Activated T-helper 1 cell treated with anti-CD3 and anti-CD28 coated beads, Interleukin-12 subunit alpha, Interleukin-12 subunit beta, Interleukin-2, Interleukin-4 antibody, amounts not matched to agents 30 ng/mL and 10 ng/mL and 1 ng/mL, durations not matched to agents 14 hours and 24 hours and 36 hours (primary cell): ENCODE measurements at places on chromosomes 13 and 19. TPM values are rescaled to one million over a fixed set of nuclear protein-coding genes. Genes with fewer than 3 reads are reported as not detected.

Gene LYL1
- 2.4 and 2.5 TPM in 2 replicates for total RNA-seq

Gene S1PR4
- total RNA-seq = 44.3 and 45.3 TPM in 2 replicates

DNA sequence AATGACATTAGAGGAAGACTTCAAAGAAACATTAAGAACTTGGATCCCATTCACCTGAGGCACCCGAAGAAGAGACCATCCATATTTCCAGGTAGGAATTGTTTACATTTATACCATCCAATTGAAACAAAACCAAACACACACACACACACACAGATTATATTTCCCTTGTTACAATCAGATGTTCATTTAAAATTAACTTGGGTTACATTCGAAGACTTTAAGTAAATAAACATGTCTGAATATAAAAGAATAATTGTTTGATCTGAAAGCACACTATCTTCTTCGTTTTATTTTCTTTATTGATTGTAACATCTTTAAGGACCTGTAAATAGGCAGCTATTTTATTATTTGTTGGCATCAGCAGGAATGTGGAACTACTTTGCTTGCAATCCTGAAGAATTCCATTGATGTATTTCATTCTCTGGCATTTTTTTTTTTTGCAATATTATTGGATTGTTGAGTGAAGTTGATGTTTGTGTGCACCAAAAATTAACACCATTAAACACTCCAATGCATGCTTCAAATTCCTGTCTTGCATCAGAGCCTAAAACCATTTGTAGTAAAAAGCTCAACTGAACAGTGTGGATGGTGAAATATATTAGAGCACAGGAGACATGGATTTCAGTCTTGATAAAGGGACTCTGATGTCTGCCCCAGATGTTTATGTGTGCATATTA lies 85.3 kb upstream of the FRY start:
- no peak overlapping the region for H3K27ac ChIP-seq
- H3K36me3 ChIP-seq = peaks cover 3% of the 10 kb centered on the region
- peaks cover 6% of the 10 kb centered on the region for H3K4me1 ChIP-seq
- no peak for DNase-seq
- peaks cover 15% of the 10 kb centered on the region for H3K27me3 ChIP-seq

GRCh38 chr13:43876366-43876765 lies 3.2 kb downstream of the CCDC122 start:
- no peaks in the 10 kb centered on the region for H3K36me3 ChIP-seq
- H3K4me1 ChIP-seq = peaks cover 25% of the 10 kb centered on the region
- H3K27ac ChIP-seq = no peak overlapping the region
- DNase-seq = no peak
- H3K4me3 ChIP-seq = no peak overlapping the region
- H3K27me3 ChIP-seq = peaks cover 15% of the 10 kb centered on the region

GRCh38 chr19:40228863-40229262 lies 2.4 kb upstream of the CCNP start:
- H3K27ac ChIP-seq = no peak overlapping the region
- H3K27me3 ChIP-seq = peaks cover 42% of the 10 kb centered on the region
- DNase-seq = no peak
- peaks cover 4% of the 10 kb centered on the region for H3K36me3 ChIP-seq

DNA sequence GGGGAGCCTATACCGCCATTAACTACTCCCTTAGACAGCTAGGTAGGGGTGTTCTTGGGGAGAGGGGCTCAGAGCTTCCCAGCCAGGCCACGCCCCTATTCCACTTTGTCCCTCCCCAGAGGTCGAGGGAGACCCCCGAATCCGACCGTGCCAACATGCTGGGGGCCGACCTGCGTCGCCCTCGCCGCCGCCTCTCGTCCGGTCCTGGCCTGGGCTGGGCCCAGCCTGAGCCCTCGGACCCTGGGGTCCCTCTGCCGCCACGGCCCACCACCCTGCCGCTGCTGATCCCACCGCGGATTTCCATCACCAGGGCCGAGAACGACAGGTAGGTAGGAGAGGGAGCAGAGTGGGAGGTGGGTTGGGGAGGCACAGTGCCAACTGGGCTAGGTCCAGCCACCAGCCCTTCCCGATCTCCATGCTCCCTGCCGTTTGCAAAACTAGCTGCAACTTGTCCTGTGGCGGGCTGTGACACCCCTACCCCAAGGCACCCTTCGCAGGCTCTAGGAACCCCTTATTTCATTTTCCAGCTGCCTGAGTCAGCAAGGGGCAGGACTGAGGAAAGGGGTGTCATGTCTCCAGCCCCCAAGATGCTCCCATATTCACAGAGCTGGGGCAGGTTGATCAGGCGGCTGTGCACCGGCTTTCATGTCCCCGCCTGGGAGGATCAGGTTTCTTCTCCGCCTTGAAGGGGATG lies 2.6 kb upstream of the PDE4A start:
- H3K27ac ChIP-seq = peak overlapping the region; percentile 24
- H3K4me3 ChIP-seq = peak overlapping the region; percentile 81
- peaks cover 11% of the 10 kb centered on the region for H3K36me3 ChIP-seq
- no peak for DNase-seq
- peaks cover 4% of the 10 kb centered on the region for H3K27me3 ChIP-seq

DNA sequence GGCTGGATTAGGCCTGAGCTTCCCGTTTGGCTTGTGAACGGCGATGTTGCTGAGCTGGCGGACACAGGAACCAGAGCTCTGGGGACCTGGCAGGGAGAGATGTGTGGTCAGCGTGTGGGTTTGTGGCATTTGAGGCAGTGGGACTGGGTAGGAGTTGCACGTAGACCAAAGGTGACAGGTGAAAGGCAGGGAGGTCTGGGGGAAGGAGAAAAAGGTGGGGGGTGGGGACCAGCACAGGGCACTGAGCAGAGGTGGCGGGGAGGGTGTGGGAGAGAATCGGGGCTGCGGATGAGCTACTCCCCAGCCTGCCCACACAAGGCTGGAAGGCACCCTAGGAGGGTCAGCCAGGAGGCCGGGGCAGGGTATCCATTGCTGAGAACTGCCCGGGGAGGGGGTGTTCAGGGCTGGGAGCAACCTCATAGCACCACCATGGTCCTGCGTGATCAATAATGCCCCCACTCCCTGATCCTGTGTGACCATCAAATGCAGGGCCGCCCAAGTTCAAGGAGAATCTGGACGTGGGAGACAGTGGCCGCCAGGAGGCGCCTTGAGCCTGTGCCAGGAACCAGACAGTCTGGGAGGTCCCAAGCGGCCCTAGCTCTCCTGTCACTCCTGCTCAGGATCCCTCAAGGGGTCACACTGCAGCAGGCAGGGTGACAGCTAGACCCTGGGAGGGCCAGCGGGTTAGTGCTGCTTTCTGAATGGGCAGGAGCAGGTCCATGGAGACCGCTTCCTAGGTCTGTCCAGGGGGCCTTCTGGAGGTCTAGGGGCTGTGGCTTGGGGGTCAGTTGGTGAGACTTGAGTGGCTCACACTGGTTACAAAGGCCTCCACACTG lies 12.8 kb upstream of the SELENOW start:
- H3K27ac ChIP-seq = no peak overlapping the region
- H3K36me3 ChIP-seq = no peaks in the 10 kb centered on the region
- H3K4me1 ChIP-seq = no peaks in the 10 kb centered on the region

Gene LILRB2
- total RNA-seq = not detected in 2 replicates

DNA sequence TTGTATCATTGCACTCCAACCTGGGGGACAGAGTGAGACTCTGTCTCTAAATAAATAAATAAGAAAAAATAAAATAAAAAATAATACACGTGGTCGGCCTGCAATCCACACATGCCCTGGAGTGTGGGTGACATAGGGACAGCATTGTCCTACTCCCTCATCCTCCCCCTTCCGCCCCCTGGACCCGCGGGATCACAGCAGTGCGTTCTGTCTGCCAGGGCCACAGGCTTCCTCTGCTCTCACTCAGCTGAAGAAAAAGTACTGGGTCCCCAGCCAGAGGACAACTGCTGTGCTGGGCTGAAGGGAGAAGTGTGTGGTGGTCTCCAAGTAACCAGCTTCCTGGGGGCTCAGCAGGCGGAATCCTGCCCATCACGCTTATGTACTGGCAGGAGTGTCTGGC lies 6.3 kb downstream of the BCAT2 start:
- H3K4me3 ChIP-seq = no peak overlapping the region
- H3K27me3 ChIP-seq = no peaks in the 10 kb centered on the region
- no peak for DNase-seq
- peaks cover 7% of the 10 kb centered on the region for H3K36me3 ChIP-seq
- H3K27ac ChIP-seq = no peak overlapping the region
- H3K4me1 ChIP-seq = peaks cover 14% of the 10 kb centered on the region

Gene SLITRK1
- total RNA-seq = not detected in 2 replicates

GRCh38 chr13:53018690-53019647 lies 9.6 kb upstream of the OLFM4 start:
- no peak overlapping the region for H3K27ac ChIP-seq
- H3K4me3 ChIP-seq = no peak overlapping the region
- no peaks in the 10 kb centered on the region for H3K27me3 ChIP-seq

DNA sequence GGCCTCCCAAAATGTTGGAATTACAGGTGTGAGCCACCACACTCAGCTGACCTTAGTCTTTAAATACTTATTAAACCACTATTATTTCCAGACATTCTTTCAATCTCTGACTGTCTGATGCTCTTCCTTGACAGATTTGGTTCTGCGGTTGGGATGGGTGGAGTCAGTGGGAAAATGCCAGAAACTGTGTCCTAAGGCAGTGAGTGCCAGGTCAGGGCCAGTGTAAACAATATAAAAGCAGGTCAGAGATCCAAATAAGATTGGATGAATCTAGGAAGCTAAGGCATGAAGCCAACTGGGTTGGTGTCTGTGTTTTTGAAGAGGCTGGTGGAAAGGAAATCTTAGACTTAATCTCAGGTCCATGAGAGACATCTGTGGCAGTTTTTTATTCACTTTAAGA lies 74.7 kb downstream of the KLF5 start:
- DNase-seq = no peak
- H3K27me3 ChIP-seq = peaks cover 2% of the 10 kb centered on the region
- H3K36me3 ChIP-seq = no peaks in the 10 kb centered on the region
- H3K4me1 ChIP-seq = no peaks in the 10 kb centered on the region
- no peak overlapping the region for H3K27ac ChIP-seq

Gene DIAPH3
- 22.8 and 24.6 TPM in 2 replicates for total RNA-seq

Gene ZNF547
- total RNA-seq = 0.69 and 0.93 TPM in 2 replicates

Gene KLK14
- total RNA-seq = 0.64 and 1.2 TPM in 2 replicates

GRCh38 chr19:8445488-8446001 lies 770 bp downstream of the HNRNPM start:
- peaks cover 1% of the 10 kb centered on the region for H3K27me3 ChIP-seq
- peaks cover 44% of the 10 kb centered on the region for H3K4me1 ChIP-seq
- peak overlapping the region; percentile 87 for H3K4me3 ChIP-seq
- DNase-seq = peak; percentile 49

Gene FUZ
- 14.0 and 18.8 TPM in 2 replicates for total RNA-seq

- no peaks in the 10 kb centered on the region for H3K36me3 ChIP-seq
- H3K4me1 ChIP-seq = no peaks in the 10 kb centered on the region
- no peak overlapping the region for H3K4me3 ChIP-seq
- no peak for DNase-seq
- no peaks in the 10 kb centered on the region for H3K27me3 ChIP-seq
- no peak overlapping the region for H3K27ac ChIP-seq
Observed at GRCh38 chr13:34894756-34895155, 47.3 kb upstream of the NBEA start.

DNA sequence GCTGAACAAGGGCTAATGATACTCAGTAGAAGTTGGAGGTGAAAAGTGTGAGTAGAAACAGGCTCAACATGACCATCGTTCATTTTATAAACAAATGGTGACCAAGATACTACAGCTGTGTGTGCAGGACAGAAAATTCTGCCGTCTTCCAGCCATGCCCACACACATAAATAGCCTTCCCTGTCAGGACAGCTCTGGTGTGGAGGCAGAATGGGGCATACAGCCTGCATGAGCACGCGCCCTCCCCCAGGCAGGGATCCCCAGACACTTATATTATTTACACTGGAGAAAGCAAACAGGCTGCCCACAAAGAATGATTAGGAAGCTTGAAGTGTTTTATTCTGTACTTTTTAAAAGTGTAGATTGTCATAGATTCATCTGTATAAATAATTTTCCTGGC lies 20.4 kb downstream of the GJA3 start:
- DNase-seq = no peak
- no peak overlapping the region for H3K27ac ChIP-seq
- H3K4me3 ChIP-seq = no peak overlapping the region
- H3K4me1 ChIP-seq = peaks cover 4% of the 10 kb centered on the region
- no peaks in the 10 kb centered on the region for H3K36me3 ChIP-seq
- peaks cover 64% of the 10 kb centered on the region for H3K27me3 ChIP-seq

Gene AKT1S1
- total RNA-seq = 32.1 and 32.2 TPM in 2 replicates

DNA sequence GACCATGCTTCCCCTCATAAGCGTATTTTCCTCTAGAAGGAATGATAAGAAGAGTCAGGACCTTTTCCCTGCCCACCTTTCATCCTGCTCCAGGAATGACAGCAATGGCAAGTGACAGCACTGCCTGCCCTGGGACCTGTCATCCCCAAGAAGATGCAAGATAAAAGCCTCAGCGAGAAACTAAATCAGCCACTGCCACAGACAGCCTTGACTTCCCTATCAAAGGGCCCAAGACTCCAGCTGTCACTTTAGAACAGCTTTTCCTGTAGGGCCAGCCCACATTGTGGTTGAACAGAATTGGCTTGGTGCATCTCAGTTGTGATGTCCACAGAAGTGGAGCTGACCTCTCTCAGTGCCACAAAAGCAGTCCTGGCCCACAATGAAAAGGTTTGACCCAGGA lies 1.1 kb downstream of the RAB8A start:
- peaks cover 23% of the 10 kb centered on the region for H3K36me3 ChIP-seq
- H3K27me3 ChIP-seq = peaks cover 1% of the 10 kb centered on the region
- peaks cover 38% of the 10 kb centered on the region for H3K4me1 ChIP-seq
- DNase-seq = no peak
- H3K27ac ChIP-seq = peak overlapping the region; percentile 95
- H3K4me3 ChIP-seq = peak overlapping the region; percentile 98

DNA sequence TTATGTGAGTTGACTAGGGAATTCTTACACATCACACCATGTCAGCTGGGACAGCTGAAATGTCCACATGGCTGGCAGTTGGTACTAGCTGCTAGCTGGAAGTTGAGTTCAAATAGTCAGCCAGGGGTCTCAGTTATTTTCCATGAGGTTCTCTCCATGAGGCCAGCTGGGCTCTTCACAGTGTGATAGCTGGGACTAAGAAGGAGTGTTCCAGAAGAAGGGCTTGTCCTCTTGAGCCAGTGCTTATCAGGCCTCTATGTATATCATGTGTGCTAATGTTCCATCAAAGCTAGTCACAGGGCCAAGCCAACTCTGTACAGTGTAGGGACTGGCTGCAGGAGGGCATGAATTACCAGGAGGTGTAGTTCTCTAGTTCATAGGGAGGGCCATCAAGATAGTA lies 11.8 kb downstream of the USPL1 start:
- H3K36me3 ChIP-seq = peaks cover 46% of the 10 kb centered on the region
- no peak overlapping the region for H3K4me3 ChIP-seq
- DNase-seq = no peak
- H3K4me1 ChIP-seq = peaks cover 47% of the 10 kb centered on the region
- no peak overlapping the region for H3K27ac ChIP-seq
- H3K27me3 ChIP-seq = no peaks in the 10 kb centered on the region

- no peak overlapping the region for H3K27ac ChIP-seq
- H3K4me1 ChIP-seq = peaks cover 19% of the 10 kb centered on the region
- H3K27me3 ChIP-seq = peaks cover 9% of the 10 kb centered on the region
- H3K4me3 ChIP-seq = no peak overlapping the region
Observed at GRCh38 chr19:35437406-35437951, 10.6 kb upstream of the FFAR2 start.

GRCh38 chr19:54369082-54369687 lies 4.5 kb upstream of the LAIR1 start:
- H3K4me3 ChIP-seq = peak overlapping the region; percentile 72
- H3K4me1 ChIP-seq = peaks cover 58% of the 10 kb centered on the region
- no peak overlapping the region for H3K27ac ChIP-seq
- H3K36me3 ChIP-seq = peaks cover 1% of the 10 kb centered on the region
- H3K27me3 ChIP-seq = peaks cover 18% of the 10 kb centered on the region

GRCh38 chr19:53944416-53944815 lies 18.3 kb upstream of the CACNG8 start:
- no peak overlapping the region for H3K27ac ChIP-seq
- H3K4me3 ChIP-seq = no peak overlapping the region
- H3K36me3 ChIP-seq = no peaks in the 10 kb centered on the region
- no peak for DNase-seq
- no peaks in the 10 kb centered on the region for H3K4me1 ChIP-seq

Gene CD33
- 6.3 and 6.8 TPM in 2 replicates for total RNA-seq

Gene CEACAM21
- 34.1 and 38.5 TPM in 2 replicates for total RNA-seq

Gene FFAR3
- total RNA-seq = 0.20 and 0.36 TPM in 2 replicates

Gene ZFP82
- 5.1 and 5.3 TPM in 2 replicates for total RNA-seq
